ENCODE measurements at places on chromosomes 6 and 20. TPM values are rescaled to one million over a fixed set of nuclear protein-coding genes. Genes with fewer than 3 reads are reported as not detected.

GPR6 gene
- not detected for total RNA-seq

FAM217A gene
- total RNA-seq = not detected

EFCAB8 gene
- not detected for total RNA-seq

PAK1IP1 gene
- total RNA-seq = 9.8 TPM

All from pericardium fibroblast (primary cell).